EH (cell line): ENCODE measurements at places on chromosomes 16 and 17.

DNA sequence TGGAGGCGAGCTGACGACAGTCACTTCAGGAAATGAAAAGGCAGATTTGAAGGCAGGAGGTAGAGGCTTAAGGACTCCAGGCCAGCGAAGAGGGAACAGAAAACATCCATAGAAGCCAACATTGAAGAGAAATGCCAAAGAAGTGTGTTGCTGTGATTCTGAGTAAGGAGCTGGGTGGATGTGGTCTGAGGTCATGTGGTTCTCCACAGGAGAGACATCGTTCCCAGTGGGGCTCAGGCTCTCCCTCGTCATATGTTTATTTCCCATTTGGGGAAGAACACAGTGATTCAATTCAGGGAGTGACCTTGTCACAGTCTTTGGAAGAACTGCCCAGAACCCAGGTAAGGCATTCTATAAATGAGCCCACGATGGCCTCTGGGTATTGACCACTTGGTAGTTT lies 6.6 kb upstream of the PMP22 start:
- DNase-seq, result no peak

- DNase-seq, result no peak
Observed at GRCh38 chr16:81531419-81531821, 86.8 kb downstream of the CMIP start.

DNA sequence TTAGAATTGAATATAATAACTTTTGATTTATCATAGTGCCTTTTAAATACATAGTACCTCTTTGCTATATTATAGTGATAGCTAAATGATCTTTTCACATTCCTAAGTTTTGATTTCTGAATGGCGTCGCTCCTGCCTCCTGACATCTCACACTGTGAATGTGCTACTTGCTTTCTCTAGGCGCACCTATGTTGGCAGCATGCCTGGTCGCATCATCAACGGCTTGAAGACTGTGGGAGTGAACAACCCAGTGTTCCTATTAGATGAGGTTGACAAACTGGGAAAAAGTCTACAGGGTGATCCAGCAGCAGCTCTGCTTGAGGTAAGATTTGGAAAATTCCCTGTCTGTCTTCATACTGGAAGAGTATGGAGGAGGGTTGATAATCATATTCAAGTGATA lies 29.8 kb upstream of the ABCC11 start:
- DNase-seq, result no peak

DNA sequence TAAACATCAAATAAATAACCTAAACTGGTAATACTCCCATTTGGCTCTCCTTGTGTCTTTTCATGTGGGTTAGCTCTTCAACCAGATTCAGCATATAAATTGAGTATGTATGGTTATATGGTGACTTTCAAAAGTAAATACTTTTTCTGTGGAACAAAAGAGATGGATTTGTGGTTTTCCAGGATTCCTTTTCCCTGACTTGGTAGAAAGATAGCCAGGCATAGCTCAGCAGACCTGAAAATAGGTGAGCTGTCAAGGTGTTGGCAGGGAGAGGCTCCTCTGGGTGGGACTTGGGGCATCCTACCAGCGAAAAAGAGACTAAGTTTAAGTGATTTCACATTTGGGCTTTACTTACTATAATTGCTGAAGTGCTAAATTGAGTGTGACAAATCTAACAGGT lies 80.3 kb downstream of the FTO start:
- DNase-seq, result no peak

GRCh38 chr17:74344658-74345057 lies 17.0 kb downstream of the BTBD17 start:
- DNase-seq, result no peak

GRCh38 chr16:27840311-27841060 lies 223.0 kb downstream of the GSG1L start:
- no peak for DNase-seq

DNA sequence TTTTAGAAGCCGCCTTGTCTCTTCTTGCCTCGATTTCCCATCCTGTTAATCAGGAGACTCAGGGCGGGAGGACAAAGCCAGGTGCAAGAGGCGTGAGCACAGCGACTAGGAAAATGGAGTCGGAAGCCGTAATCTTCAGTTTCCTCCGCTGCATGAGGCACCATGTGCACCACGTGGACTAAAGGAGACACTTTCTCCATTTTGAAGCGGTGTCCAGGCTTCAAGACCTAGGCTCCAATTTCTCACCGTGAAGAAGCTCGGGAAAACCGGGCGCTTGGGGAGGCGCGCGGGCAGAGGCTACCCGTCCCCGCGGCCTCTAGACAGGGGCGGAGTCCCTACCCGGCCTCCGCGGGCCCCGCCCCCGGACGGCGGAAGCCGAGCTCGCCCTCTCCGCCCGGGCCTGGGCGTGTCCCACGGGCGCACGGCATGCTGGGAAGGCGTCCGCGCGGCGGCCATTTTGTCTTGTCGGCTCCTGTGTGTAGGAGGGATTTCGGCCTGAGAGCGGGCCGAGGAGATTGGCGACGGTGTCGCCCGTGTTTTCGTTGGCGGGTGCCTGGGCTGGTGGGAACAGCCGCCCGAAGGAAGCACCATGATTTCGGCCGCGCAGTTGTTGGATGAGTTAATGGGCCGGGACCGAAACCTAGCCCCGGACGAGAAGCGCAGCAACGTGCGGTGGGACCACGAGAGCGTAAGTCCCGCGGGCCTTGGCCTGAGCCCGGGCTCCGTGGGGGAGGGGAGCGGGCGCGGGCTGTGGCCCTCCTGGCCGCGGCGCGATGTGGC lies at the start of gene LUC7L3:
Gene LUC7L3, plus strand, starts transcription at position 460 of the 780 bp plus-strand sequence. Its CDS starts 130 bp downstream, at position 590.
- DNase-seq, result peak; percentile 93

GRCh38 chr17:82989881-82990280 lies 89.5 kb upstream of the METRNL start:
- DNase-seq, result no peak

DNA sequence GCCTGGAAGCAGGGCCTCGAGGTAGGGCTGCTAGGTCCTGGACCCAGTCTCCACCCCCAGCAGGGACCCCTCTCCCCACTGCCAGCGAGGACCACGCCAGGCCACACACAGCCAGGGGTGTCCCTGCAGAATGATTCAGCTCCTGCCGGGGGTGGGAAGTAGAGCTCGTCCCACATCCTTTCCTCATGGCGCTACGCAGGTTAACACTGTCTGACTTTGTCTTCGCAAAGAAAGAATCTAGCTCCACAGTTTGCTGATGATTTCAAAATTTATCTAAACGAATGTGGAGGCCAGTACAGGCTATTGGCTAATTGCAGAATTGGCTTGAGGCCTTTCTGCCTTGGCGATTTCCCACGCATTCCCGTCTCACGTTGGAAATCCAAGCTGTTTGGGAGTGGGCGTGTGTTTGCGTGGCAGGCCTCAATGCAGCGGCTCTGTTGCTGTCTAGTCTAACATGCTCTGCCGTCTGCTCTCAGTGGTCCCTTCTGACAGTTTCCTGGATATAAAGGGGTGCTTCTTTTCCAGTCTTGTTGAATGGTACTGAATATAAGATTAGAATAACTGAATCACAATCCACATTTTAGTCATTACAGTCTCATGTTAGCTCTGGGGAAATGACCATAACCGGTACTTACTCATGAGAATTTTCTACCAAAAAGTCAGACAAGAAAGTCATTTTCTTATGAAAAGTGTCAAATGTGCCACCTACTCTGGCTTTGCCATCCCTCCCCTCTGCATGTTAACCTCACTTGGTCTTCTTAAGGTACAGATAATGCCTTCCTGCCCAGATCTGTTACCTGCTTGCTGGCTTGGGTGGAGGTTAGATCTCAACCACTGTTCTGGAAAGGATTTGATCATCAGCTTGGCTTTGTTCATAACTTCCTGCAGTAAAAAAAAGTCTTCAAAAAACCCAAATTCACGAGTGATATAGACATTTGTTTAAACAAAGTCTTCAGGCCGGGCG lies 252.4 kb downstream of the NTN1 start:
- no peak for DNase-seq

- DNase-seq, result no peak
Observed at GRCh38 chr17:55654022-55654421, 68.6 kb downstream of the TMEM100 start.

DNA sequence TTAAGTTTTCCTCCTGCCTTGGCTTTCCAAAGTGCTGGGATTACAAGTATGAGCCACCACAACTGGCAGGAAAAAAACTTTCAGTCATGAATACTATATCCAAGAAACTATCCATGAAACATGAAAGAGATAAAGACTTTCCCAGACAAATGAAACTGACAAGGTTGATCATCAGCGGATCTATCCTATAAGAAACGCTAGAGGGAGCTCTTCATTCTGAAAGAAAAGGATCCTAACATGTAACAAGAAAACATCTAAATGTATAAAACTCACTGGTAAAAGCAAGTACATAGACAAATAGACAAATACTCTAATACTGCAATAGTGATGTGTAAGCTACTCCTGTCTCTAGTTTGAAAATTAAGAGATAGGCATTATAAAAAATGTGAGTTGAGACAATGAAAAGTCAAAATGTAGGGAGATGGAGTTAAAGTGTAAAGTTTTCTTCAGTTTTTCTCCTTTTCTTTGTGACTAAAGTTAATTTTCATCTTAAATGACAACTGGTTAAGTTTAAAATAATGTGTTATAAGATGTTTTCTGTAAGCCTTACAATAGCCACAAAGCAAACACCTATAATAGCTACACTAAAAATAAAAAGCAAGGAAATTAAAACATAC lies 79.6 kb upstream of the TEKT1 start:
- peak; percentile 52 for DNase-seq

DNA sequence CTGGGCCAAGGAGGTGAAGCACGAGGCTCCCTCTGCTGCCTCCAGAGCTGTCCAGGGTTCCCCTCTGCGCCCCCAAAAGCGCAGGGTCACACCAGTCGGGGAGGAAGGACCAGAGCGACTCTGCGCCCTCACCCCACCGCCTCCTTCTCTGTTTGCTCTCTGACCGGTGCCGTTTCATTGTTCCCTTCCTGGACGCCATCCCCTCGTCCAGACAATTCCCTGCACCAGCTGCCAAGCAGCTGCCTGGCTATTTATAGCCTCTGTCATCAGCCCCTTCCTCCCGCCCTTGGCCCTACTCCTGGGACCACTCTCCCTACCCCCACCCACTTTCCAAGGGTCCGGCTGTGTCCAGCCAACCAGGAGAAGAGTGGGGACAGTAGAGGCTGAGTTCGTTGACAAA lies 68.8 kb upstream of the CREBBP start:
- DNase-seq, result no peak

DNA sequence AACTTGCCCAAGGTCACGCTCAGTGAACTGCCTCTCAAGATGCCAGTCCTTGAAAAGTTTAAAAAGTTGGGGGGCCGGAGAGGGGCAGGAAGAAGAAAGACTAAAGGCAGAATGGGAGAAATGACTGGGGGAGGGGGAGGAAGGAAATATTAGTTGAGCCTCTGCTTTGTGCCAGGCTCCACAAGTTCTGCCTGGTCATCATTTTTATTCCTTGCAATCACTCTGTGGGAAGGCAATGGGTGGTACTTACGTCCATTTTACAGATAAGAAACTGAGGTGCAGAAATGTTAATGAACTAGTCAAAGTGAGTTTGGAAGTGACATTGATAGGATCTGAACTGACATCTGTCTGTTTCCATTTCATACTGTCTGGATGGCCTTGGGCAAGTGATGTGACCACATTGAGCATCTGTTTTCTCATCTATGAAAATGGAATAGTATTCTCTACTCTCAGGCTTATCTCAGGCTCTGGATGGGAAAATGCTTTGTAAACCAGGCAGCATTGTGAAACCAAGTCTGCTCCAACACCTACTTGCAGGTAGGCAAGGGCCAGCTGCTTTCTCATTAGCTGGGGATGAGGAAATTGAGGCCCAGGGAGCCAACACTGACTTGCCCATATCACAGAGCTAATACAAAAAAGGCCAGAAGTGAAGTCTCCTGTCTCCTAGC lies 19.2 kb downstream of the ASIC2 start:
- no peak for DNase-seq

DNA sequence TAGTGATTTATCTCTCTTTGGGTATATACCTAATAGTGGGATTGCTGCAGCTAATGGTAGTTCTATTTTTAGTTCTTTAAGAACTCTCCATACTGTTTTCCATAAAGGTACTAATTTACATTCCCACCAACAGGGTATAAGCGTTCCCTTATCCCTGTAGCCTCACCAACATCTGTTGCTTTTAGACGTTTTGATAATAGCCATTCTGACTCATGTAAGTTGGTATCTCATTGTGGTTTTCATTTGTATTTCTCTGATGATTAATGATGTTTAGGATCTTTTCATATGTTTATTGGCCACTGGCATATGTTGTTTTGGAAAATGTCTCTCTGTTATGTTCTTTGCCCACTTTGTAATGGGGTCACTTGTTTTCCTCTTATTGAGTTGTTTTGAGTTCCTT lies 88.5 kb upstream of the ZNF267 start:
- no peak for DNase-seq

DNA sequence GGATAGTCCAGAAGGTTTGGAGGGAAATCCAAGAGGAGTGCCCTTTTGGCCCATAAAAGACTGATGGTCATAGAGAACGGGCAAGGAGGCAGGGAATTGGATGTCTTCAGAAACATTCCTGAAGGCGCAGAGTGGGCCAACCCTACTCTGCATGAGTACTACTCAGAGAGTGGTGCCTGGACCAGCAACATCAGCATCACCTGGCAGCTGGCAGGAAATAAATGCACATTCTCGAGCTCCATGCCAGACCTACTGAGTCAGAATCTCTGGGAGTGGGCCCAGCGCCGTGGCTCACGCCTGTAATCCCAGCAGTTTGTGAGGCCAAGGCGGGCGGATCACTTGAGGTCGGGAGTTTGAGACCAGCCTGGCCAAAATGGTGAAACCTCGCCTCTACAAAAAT lies 27.1 kb upstream of the SLC39A11 start:
- DNase-seq, result no peak

DNA sequence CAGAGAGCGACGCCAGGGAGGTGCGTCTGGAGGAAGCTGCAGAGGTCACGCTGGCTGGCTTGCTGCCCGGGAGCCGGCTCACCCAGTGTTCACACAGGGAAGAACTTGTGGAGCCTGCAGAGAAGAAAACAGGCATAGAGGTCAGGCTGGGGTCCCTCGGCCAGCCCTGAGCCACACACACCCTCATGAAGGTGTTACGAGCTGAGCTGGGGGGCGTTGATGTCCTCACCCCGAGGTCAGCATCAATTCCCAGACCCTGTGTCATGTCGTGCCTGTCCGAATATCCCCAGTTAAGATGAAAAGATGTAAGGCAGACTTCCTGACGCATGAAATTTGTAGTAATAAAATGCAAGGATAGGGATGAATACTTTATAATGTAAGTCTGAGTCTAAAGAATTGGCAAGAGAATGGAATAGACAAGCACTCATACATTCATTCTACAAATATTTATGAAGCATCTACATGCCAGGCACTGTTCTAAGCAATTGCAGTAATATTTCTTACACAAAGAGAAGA lies 77.1 kb downstream of the USP31 start:
- DNase-seq, result peak; percentile 74

- peak; percentile 85 for DNase-seq
Observed at GRCh38 chr17:39132192-39132610, 19.2 kb downstream of the PLXDC1 start.

GRCh38 chr16:69322343-69322742 lies 8.0 kb downstream of the PDF start:
- DNase-seq, result no peak

GRCh38 chr16:67448580-67448979 lies 17.7 kb downstream of the HSD11B2 start:
- DNase-seq, result no peak

- DNase-seq, result peak; percentile 16
Observed at GRCh38 chr16:68921637-68922036, 78.3 kb downstream of the TANGO6 start.

- no peak for DNase-seq
Observed at GRCh38 chr16:74841469-74841868, 66.8 kb upstream of the FA2H start.
